ENCODE measurements at places on chromosomes 16 and 17.

GRCh38 chr16:71441348-71442050, 355 bp downstream of the TLE7 start:
- no peak for DNase-seq

GRCh38 chr16:78252757-78253156, 153.3 kb downstream of the WWOX start:
- DNase-seq, result no peak

DNA sequence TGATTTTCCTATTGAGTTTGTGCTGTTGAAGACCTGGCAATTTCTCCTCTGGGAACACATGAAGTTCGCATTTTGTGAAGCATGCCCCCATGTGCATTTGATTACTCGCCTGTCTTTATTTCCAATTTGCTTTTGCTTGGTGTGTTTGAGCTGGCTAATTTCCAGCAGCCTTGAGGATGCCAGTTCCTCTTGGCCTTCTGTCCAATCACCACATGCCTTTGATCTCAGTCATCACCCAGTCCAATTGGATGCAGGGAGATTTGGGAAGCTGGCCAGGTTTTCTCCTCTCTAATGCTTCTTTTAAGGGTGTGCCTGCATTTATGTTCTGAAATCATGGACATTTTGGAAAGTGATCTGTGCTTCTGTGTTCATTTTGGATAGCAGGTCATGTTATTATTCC, 3.8 kb upstream of the TMEM100 start:
- DNase-seq, result no peak

- no peak for DNase-seq
Measured at GRCh38 chr17:81405411-81405872, 10.2 kb downstream of the BAHCC1 start.

DNA sequence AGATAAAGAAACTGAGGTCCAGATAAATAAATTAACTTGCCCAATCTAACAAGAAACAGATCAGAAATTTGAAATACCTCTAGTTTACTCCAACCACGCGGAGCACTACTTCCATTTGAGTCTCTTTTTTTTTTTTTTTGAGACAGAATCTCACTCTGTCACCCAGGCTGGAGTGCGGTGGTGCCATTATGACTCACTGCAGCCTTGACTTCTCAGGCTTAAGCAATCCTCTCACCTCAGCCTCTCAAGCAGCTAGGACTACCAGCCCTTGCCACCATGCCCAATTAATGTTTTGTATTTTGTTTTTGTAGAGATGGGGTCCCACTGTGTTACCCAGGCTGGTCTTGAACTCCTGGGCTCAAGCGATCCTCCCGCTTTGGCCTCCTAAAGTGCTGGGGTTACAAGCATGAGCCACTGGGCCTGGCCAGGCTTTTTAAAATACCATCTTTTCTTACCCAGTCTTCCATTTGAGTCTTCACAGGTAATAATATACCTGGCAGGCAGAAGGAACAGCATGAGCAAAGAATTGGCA, 3.3 kb upstream of the NACA2 start:
- no peak for DNase-seq

DNA sequence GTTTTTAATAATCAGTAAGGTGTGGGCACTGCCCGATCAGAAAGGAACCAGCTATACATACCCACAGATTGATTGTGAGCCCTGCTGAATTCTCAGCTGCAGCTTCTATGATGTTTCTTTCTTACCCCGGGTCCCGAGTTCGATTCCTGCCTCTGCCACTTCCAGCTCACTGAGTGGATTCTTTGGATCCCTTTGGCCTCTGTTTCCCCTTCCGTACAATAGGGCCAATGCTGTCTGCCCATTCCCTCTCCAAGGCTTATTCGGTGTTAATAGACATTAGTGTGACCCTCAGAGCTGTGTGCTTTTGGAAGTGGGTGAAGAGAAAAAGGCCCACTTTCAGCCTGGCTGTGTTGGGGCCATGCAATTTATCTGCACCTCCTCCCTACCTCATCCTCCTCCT, 115.8 kb downstream of the IRX5 start:
- DNase-seq, result no peak

DNA sequence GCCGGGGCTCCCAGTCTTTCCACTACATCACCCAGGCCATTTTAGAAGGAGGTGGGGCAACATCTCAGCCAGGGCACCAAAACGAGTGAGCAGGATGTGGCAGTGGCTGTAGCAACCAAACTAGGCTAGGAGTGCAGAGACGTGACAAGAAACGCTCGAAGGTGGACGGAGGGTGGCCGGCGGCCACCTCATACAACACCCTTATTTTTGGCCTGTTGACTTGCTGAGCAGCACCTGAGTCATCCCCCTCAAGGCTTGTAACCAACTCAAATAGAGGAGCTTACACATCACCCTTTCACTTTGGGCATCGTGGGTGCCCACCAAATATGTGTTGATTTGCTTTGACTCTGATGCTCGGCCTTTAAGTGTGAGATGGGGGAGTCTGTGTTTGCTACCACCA, 23.7 kb upstream of the SOX9 start:
- DNase-seq, result no peak

DNA sequence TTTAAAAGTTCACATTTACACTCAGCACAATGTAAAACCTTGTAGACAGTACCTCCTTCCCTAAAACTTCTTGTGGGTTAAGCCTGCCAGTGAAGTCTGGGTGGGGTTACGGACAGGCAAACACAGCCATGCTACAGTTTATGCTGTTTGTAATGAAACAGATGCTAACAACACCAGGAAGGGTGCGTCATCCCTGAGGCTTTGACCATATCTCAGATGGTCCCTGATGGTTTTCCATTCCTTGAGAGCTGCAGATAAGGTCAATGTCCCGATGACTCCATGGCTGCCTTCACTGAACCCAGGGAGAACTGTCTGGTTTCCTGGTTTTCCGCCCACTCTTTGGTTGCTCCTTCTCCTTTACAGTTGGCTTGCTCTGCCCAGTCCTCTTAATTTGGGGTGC, 29.1 kb downstream of the GAS7 start:
- no peak for DNase-seq

DNA sequence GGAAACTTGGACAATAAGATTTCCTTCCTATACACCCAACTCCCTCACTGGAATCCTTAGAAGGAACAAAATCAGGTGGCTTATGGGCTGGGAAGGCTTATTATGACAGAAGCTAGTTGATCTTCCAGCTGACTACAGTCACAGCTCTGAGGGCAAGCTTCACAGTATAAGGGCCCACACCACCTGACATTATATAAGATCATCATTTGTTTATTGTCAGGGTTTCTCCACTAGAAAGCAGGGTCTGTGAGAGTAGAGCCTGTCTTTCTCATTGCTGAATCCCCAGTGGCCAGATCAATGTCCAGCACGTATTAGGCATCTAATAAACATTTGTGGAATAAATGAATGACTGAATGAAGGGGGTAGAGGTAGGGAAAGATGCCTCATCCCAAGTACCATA, 57.8 kb upstream of the PHOSPHO1 start:
- no peak for DNase-seq

- DNase-seq, result no peak
Measured at GRCh38 chr16:23608194-23608593, 12.1 kb upstream of the NDUFAB1 start.
